Urinary bladder (tissue), 4 donors: ENCODE measurements at places on chromosomes 2 and 18.

DNA sequence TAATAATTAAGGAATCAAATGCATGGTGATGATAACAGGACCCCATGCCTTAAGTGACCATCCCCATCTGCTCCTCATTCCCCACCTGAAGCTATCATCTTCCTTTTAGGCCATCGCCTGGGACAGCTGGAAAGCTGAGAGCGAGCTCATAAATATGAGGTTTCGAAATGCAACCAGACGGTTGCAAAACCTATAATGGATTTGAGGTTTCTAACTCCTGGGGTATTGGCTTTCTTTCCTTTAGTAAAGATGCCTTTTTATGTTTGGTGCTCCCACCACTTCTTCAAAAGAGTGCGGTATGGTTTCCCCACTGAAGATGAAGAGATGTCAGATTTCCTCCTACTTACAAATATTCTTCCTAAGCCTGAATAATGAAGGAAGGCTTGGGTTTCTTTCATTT is 1589.5 kb upstream of the PIK3C3 start:
- no peak for DNase-seq

- DNase-seq, result no peak
These were observed 12.2 kb downstream of the ARPC2 start for GRCh38 chr2:218229239-218229638.

- DNase-seq, result no peak
These were observed 75.9 kb downstream of the ITGB1BP1 start for GRCh38 chr2:9347411-9347881.

DNA sequence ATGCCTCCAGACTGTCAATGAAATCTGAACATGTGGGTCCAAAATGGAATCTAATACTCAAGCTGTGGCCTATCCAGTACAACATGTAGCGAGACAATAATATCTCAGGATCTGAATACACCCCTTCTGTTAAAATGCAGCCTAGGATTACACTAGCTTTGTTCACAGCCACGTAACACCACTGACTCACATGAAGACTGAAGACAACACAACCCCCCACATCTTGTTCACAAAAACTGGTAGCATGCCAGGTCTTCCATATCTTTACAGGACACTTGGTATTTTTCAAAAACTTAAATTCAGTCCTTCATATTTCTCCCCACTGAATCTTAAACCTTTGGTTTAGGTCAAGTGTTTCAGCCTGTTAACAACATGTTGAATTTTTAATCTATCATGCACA is 84.2 kb downstream of the SLC8A1 start:
- no peak for DNase-seq
